Activated CD4-positive, alpha-beta T cell treated with anti-CD3 and anti-CD28 coated beads for 48 hours (primary cell): ENCODE measurements at places on chromosomes 5 and 9.

DNA sequence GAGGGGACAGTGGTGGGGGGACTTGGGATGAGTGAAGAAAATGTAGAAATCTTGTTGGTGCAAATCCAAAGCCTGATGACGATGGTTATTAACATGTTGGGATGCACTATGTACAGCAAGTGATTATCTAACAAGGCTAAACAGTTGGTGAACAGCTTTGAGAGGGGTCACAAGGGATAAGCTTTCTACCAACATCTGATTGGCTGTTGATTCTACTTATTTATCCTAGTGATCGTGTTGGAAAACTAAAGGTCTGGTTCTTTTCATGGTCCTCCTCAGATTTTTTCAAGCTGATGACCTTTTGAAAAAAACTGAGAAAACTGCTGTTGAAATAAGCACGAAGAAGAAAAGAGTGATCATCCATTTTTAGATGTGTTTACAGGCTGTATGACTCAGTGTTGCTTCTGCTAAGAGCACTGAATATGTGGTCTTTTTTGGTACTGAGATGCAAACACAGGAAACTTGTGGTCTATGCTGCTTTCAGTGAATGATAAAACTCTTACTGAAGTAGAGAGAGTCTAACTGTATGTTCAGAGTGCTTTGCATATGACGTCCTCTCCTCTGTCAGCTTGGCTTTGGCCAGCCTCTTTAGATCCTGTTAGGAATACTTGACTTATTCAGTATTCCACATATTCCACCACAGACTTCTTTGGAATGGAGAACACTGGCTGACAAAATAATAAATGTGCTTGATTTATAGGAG, 174.8 kb downstream of the SLF1 start:
- DNase-seq, result peak; percentile 9

GRCh38 chr9:126799034-126799433, 5.8 kb upstream of the ZBTB43 start:
- no peak for DNase-seq

DNA sequence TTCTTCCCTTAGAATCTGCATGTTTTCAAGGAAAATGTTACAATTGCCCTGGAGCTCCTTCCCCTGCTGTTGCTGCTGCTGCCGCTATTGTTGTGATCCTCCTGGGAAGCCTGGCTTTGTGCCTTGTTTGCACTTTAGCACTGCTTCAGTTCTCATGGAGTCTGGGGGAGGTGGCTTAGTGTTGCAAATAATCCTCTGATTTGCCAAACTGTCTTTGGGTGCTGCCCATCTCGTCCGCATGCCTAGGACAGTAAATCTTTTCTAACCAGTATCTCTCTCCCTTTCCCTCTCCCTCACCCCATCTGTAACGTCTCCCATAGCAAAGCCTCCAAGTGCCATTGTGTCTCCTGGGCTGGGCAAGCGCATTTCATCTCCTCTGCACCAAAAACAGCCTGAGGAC, 30.3 kb downstream of the FAM240B start:
- no peak for DNase-seq

DNA sequence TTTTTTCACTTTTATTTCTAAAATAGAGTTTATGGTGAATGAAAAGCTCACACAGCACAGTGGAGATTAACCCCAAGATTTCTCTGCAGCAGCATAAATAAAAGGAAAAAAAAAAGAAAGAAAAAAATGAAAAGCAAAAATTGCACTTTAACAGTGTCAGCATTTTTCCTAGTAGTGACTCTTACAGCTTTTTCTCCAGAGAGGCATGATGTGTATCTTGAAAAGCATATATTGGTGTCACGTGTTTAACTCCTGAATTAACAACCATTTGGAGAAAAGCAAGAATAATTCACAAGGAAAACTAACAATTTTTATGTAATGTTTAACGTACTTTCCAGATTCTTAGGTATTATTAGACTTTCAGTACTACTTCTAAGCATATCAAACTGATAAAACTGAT, 67.9 kb downstream of the ADGRV1 start:
- no peak for DNase-seq

DNA sequence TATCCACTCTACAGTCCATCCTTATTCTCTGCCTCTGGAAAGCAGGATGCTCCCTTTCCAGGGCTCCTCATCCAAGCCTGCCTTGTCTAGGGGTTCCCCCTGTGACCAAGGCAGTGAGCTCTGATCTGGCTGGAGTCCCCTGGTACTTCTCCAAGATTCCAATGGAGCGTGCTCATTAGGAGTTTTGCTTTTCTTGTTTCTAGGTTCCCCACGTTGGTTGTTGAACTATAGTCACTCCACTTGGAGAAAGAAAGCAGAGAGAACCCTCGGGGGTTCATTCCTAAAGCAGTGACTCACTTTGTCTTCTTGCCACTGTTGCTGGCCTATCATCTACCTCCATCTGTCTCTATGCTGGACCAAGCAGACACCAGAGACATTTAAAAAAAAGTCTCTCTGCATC, 192.6 kb downstream of the TLE4 start:
- DNase-seq, result no peak

DNA sequence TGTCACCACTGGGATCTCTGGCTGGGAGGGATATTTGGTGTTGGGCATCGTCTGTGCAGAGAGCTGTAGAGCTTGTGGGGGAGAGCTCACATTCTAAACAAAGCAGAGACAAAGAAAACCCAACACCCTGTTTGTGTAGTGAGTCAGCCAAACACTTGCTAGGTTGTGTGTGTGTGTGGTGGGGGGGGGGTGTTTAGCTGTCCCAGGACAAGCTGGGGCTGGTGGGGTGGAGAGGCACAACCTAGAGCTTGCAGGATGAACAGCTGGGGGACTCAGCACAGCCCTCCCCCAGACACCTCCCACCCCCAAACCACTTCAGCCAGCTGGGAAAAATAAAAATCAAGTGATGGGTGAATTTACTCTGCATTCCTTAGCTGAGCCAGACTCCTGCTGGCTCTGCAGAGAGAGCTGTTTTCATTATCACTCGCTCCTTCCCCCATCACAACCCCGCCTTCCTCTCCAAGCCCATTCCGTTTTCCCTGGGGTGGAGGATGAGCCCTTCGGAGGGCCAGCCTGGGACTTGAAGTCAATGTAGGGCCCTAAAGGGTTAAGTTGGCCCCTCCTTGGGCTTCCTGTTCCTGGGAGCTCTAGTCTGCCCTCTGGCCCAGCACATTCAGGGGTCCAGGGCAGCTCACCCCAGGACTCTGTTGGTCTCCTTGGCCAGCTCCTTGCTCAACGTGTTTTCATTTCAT, 2.6 kb downstream of the OLFML2A start:
- no peak for DNase-seq

- no peak for DNase-seq
Observed at GRCh38 chr5:180631549-180632383, 17.6 kb downstream of the FLT4 start.

- DNase-seq, result no peak
Observed at GRCh38 chr9:17021387-17021970, 113.4 kb upstream of the CNTLN start.

GRCh38 chr5:42666869-42667268, 89.7 kb upstream of the CCDC152 start:
- no peak for DNase-seq

DNA sequence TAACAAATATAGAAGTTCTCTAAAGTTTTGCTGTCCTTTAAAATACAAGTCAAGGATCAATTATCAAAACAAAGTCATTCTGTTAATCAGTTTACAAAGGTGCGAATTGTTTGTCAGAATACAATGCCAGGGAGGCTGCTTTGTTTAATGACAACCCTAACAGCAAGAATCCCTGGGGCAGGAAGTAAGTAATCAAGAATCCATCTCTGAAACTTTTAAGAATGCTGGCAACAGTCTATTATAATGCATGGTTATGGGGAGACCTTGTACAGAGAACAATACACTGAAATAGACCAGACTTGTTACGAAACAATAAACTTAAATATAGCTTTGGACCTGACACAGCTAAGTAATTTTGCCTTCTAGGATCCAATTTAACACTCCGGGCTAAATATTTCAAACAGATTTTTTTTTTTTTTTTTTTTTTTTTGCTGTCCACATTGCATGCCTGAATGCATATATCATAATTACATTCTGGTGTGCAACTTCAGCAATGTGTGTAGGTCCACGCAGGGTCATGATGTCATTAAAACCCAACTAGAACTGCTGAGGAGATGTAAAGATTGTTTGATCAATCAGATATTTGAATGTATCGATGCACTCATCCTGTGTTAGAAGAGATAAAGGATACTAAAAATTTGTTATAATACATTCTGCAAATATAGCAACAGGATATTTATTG, 421.3 kb downstream of the CETN3 start:
- DNase-seq, result no peak

GRCh38 chr5:126269511-126269910, 153.7 kb upstream of the GRAMD2B start:
- no peak for DNase-seq

DNA sequence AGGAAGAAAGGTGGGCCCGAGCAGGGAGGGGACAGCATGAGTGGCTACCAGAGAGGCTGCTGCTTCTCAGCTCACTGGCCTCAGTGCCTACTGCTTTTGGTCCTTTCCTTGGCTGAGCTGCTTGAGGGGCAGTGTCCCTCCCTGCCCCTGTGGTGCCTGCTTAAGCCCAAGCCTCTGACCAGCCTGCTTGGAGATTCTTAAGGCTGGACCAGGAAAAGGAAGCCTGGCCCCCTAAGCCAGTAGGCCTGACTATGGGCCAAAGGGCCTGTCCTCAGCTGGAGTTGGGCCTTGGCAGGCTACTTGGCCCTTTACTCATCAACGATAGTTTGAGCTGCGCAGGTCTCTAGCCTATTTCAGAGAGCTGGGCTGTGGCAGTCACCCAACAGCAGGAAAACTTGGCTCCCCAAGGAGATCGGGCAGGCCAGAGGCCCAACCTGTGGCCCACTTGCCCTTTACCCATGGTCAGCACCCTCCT, 24.9 kb downstream of the TCF7 start:
- no peak for DNase-seq

GRCh38 chr5:5078009-5078897, 61.9 kb upstream of the ADAMTS16 start:
- DNase-seq, result no peak

- no peak for DNase-seq
Observed at GRCh38 chr5:132449060-132449459, 41.5 kb downstream of the IRF1 start.
